ENCODE measurements at places on chromosomes 12 and 14.

DNA sequence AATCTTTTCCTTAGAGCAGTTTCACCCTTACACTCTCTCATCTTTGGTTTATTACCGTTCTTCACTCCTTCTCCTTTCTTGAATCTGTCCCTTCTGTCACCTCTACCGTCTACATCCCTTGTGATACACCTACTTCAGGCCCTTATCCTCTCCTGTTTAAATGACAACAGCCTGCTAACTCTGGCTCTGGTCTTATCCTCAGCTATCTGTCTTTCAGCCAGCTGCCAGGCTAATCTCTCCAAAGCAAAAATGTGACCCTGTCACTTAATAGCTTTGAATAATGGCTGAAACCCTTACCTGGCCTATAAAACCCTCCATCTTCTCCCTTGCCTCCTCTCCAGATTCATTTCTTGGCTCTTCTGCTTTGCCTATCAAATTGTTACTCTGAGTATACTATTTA, 32.3 kb downstream of the BEST3 start:
- DNase-seq: no peak

DNA sequence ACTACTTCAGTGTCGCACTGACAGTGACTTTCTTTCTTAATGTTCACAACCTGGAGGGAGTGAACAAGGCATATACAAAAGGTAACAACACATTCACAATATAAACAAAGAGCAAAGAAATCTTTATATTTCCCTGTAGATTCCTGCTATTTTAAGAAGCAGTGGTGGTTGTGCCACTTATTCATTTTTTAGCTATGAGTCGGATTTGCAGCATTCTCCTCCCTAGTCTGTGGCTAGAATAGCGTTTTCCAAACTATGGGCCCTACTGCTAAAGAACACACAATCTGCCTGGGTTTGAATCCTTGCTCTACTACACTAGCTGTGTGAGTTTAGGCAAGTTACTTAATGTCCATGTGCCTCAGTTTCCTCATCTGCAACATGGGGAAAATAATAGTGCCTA, 18.6 kb upstream of the MDM1 start:
- no peak for DNase-seq

- DNase-seq: no peak
These were observed 66.9 kb downstream of the METTL25 start for GRCh38 chr12:82425241-82425640.

DNA sequence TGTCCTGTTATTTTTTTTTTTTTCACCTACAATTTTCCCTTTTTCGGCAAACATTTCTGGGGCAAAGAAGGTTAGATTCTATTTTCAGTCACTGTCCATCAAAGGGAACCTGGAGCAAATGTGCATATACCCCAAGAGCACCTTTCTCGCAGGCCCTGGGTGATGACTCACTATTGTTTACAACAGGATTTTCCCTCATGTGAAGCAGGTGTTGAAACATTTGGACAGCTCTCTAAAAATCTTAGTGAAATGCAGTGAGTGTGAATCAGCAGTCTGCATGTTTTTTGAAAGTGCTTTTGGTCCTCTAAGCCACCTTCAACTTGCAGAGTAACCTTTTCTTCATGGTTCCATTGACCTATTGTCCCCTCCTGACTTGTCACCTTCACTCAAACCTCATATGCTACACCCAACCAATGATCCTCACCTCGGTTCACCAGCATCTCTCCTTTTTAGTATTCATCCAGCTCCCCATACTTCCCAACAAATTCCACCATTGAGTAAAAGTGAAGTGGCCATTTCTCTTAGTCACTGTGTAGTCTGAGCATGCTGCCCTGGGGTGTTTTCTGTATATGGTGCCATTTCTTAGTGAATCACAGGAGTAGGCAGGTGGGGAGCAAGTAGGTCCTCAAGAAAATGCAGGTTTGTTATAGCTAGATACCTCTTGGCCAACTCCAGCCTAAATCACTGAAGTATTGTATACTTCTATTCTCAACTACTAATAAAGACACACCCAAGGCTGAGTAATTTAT, 260.2 kb downstream of the BMP4 start:
- DNase-seq: no peak

DNA sequence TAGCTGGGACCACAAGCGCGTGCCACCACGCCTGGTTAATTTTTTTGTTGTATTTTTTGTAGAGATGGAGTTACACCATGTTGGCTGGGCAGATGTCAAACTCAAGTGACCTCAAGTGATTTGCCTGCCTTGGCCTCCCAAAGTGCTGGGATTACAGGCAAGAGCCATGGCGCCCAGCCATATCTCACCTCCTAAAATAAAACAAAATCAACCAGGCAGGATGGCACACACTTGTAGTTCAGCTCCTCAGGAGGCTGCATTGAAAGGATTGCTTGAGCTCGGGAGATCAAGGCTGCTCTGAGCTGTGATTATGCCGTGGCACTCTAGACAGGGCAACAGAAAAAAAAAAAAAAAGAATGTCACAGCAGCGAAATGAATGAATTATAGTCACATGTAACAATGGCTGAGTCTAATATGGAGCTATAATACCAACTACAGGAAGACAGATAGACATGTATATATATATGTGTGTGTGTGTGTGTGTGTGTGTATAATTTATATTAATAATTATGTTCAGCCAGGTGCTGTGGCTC, 19.3 kb upstream of the TMEM120B start:
- no peak for DNase-seq

DNA sequence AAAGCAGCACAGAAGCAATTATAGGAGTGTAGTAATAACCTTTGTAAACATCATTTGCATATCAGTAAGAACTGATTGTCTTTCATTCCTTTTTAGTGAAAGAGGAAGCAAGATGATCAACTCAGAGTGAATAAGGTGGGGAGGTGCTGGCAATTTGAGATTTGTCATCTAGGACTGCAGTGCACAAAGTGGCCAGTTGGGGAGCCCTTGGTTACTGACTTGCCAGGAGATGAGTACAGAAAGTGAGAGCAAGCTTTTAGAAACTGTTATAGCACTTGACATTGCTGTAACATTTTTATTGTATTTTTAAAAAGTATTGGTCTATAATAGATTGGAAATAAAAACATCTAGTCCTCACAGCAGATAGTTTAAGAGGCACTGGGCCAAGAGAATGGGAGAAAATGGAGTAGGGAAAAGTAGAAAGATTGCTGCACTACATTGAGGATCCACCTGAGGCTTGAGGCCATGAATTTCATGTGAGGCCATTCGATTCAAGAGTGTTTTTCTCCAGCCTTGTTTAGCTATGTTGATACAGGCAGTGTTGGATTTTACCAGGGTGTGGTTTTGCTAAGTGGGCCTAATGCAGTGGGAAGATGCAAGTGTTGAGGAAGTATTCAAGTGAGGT, 98.2 kb downstream of the SNAPC1 start:
- peak; percentile 91 for DNase-seq

DNA sequence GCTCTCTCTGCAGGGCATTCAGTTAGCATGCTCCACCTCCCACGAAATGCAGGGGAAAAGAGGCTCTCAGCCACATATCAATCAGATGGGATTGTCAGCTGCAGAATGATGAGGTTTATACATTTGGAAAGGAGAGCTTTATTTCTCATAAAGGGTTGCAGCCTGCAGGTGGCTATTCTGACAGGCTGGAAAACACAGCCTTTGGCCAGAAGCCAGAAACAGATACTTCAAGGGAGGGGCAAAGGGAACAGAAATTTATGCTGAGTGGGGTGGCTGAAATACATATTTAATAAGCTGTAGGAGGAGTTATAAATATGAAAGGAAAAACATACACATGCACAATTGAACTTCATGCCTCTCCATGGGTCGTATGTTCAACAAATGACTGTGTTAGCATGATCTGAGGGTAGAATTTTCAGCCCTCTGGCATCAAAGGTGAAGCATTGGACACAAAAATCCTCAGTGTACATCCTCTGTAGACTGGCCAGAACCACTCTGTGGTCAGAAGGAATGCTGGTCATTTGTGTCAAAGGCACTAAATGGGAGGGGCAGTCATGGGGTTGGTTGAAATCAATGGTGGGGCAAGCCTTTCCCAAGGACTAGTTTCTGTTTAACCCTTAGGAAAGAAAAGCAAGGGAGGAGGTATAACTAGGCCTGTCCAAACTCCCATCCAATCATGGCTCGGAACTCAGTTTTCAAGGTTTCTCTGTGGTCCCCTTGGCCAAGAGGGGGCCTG, 62.4 kb downstream of the TMX1 start:
- DNase-seq: no peak

- no peak for DNase-seq
These were observed 52.0 kb downstream of the KLRG1 start for GRCh38 chr12:9041321-9041720.

- DNase-seq: no peak
These were observed 203.4 kb downstream of the TMX1 start for GRCh38 chr14:51443195-51444018.

DNA sequence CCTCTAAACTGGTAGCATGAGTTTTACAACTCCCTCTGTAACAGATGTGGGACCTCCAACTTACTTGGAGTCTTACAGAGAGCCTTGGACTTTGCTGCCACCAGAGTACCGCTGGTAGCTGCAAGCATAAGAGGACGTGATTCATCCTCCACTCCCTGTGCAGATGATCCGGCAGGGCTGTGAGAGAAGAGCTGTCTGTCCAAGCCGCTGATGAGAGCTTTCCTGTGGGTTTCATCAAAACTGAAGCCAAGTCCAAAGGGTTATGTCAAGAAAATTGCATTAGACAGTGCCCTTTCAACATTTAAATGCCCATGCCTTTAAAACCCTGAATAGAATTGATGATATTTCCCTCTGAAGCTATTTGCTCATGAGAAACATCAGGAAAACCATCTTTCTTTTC, 85.8 kb downstream of the LLPH start:
- no peak for DNase-seq

DNA sequence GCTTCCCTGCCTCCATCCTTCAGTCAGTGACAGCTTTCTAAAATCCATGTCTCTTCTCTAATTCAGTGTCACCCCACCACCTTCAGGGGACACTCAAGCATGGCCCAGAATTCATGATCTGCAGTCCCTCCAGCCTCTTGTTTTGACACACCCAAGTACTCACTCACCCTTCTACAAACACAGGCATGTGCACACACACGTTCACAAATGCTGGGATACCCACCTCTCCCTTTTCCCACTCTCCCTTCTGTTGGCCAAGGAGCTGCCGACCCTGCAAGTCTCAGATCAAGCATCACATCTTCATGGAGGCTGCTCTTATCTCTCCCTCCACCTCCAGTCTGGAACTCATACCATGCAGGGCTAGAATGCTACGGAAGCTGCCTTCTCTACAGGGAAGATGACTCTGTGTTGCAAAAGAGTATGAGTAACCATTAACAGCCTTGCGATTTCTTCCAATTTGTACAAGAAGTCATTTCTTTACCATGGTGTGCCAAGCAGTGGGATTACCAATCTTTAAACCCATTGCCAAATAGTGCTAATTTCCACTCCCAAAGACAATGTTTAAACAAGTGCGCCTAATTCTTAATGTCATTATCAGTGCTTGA, 196.1 kb downstream of the BCL11B start:
- no peak for DNase-seq

GRCh38 chr14:72553656-72554055, 340.2 kb downstream of the DPF3 start:
- no peak for DNase-seq

GRCh38 chr14:56119201-56119981, 1.2 kb downstream of the PELI2 start:
- peak; percentile 39 for DNase-seq

DNA sequence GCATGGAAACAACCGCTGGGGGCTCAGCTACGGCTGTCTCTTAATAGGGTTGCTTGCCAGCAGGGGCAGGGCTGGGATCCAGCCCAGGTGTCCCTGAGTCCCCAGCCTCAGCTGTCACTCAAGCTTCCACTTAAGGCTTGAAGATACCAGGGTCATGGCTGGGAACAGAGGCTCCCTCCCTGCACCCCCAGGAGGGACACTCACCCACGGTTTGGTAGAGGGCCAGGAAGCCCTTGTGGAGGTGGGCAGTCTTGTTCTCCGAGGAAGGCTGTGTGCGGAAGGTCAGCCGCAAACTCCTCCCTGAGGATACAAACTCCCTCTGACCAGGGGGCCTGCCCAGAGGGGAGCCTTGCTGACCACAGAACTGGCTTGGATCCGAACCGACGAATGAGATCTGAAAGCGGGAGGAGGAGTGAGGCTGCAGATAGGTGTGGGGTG, 7.3 kb downstream of the C1RL start:
- DNase-seq: no peak

DNA sequence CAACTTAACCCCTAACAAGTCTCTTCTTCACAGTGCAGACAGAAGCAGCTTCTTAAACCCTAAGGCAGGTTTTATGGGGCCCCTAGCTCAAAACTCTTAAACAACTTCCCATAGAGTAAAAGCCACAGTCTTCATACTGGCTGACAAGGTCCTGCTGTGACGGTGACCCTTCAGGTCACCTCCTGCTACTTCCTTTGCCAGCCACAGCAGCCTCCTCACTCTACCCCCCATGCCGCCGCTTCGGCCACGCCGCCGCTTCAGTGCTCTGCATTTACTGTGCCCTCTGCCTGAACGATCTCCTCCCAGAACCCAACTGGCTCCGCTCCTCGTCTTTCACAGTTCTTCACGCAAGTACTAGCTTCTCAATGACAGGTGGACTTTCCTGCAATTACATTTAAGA, 45.5 kb downstream of the ACADS start:
- DNase-seq: no peak

GRCh38 chr12:102539651-102540553, 59.5 kb upstream of the IGF1 start:
- DNase-seq: no peak

- DNase-seq: peak; percentile 38
These were observed 121.3 kb upstream of the MAX start for GRCh38 chr14:65223636-65224035.

GRCh38 chr14:83757916-83758315, 1772.0 kb upstream of the FLRT2 start:
- no peak for DNase-seq

GRCh38 chr14:95679148-95679815, 6.9 kb upstream of the TCL1B start:
- no peak for DNase-seq

GRCh38 chr14:63045612-63046320, 508 bp upstream of the KCNH5 start:
- DNase-seq: no peak

GRCh38 chr14:55884819-55885218, 233.4 kb upstream of the PELI2 start:
- DNase-seq: no peak

- DNase-seq: no peak
These were observed 63.5 kb downstream of the TMEM132D start for GRCh38 chr12:129840145-129840884.

- no peak for DNase-seq
These were observed 82.4 kb downstream of the RTN1 start for GRCh38 chr14:59788176-59788575.

GRCh38 chr12:89393551-89394121, 41.3 kb upstream of the DUSP6 start:
- DNase-seq: no peak

Data from activated naive CD4-positive, alpha-beta T cell treated with anti-CD3 and anti-CD28 coated beads for 36 hours (primary cell).